Activated T-cell treated with anti-CD3 and anti-CD28 coated beads for 4 hours (primary cell): ENCODE measurements at places on chromosomes 3 and 15.

DNA sequence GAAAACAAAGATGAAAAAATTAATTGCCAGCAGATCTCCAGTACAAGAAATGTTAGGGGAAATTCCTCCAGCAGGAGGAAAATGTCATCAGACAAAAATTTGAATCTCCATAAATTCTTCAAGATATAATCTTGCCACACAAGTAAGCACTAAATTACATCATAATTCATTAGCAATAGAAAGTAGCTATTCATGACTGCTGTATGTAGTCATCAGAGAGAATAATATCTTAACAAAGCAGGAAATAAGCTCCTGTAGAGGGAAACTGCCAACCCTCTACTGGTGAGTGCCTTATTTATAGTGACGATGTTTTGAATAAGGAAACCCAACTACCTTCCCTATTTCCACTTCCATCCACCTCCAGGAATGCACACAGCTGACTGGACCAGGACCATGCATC lies 15.8 kb upstream of the SLC27A2 start:
- DNase-seq, result no peak

DNA sequence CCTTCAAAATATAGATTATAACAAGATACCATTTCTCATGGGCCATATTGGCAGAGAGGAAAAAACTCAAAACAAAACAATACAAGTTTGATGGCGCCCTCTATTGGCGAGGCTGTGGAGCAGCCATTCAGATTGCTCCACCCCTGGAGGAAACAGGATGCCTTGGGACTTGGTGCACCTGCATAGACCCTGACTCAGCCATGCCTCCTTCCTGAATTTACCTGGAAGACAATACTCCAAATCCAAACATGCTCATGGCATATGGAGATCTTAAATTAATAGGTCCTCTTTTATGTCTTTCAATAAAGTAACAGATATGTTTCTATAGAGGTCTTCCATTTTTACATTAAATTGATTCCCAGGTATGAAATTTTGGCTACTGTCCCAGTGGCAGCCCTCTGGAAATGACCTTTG lies 90.0 kb downstream of the APBA2 start:
- peak; percentile 68 for DNase-seq

GRCh38 chr3:14880447-14881106 lies 61.8 kb downstream of the FGD5 start:
- no peak for DNase-seq

DNA sequence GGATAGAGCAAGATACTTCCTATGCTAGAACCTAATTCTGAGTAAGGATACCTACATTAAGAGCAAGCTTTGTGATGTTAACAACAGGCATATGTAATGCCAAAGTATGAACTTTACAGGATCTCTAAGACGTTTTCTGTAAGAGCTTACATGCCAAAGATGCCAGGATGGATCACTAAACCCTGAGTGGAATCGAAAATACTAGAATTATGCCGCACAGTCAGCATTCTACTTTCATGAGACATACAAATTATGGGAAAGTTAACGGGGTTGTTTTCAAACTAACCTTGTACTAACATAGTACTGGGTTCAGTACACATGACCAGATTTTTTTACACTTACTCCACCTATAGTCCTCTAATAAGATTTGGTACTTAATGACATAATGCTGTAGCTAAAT lies 55.1 kb downstream of the AAGAB start:
- DNase-seq, result no peak

GRCh38 chr3:155024006-155024638 lies 56.0 kb upstream of the MME start:
- no peak for DNase-seq

DNA sequence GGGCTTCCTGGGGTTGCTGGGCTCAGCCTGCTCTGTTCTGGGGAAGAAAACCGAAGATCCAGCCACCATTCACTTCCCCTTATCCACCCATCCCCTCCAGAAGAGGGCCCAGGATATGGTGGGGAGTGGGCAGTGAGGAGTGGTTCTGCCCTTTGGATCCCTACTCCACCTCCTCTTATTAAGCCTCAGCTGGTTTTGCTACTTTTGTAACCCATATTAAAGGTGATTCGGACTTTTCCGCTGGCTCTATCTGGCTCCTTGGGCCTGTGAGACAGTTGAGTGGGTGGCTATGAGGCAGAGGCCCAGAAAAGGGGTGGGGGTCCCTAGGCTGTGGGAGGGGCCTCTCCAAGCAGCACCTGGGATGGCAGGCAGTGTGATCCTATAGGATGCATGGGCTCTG lies 33.8 kb downstream of the NBEAL2 start:
- no peak for DNase-seq

DNA sequence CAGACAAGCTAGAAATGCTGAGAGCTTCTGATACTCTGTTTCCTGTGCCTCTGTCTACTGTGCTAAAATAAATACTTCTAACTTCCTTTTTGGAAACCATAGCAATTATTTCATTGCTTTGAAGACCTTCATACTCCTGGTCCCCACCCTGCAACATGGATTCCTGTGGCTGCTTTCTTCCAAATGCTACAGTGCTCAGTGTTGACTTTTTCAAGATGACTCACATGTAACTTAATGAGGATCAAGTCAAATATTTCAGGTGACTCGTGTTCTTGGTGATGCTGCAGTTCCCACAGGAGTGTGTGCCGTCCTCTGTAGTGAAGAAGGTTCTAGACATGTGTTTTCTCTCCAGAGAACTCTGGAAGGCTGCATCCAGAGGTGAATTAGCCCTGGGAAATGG lies 288.6 kb downstream of the CLSTN2 start:
- no peak for DNase-seq

GRCh38 chr3:170725285-170725731 lies 139.4 kb upstream of the SLC7A14 start:
- no peak for DNase-seq
